ENCODE measurements at places on chromosomes 6 and 20.

- DNase-seq, result no peak
Measured at GRCh38 chr6:136535880-136536650, 14.2 kb downstream of the MAP7 start.

- DNase-seq, result no peak
Measured at GRCh38 chr6:20217891-20218290, 5.6 kb upstream of the MBOAT1 start.

DNA sequence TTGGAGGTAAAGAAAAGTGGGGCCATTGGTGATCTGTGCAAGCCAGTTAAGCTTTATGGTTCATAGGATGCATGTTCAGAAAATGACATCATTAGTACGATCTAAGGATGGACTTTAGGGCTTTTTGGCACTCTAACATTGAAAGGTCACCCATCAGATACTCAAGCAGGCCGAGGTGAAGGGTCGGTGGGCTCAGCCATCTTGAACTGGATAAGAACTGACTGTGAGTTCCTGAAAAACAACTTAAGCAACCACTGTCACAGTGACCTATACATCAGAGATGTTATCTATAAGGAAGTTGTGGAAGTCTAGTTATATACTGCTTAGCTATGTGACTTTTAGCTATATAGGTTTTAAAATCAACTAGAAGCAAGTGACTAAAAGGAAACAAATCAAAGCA is 13.0 kb upstream of the ITCH start:
- DNase-seq, result no peak

GRCh38 chr20:5216663-5217062 is 89.9 kb downstream of the CDS2 start:
- no peak for DNase-seq

- DNase-seq, result no peak
Measured at GRCh38 chr20:24109537-24109936, 121.0 kb upstream of the GGTLC1 start.

GRCh38 chr20:15528391-15529111 is 1044.7 kb downstream of the KIF16B start:
- DNase-seq, result no peak

GRCh38 chr6:44820321-44820720 is 432.8 kb downstream of the CDC5L start:
- DNase-seq, result no peak

DNA sequence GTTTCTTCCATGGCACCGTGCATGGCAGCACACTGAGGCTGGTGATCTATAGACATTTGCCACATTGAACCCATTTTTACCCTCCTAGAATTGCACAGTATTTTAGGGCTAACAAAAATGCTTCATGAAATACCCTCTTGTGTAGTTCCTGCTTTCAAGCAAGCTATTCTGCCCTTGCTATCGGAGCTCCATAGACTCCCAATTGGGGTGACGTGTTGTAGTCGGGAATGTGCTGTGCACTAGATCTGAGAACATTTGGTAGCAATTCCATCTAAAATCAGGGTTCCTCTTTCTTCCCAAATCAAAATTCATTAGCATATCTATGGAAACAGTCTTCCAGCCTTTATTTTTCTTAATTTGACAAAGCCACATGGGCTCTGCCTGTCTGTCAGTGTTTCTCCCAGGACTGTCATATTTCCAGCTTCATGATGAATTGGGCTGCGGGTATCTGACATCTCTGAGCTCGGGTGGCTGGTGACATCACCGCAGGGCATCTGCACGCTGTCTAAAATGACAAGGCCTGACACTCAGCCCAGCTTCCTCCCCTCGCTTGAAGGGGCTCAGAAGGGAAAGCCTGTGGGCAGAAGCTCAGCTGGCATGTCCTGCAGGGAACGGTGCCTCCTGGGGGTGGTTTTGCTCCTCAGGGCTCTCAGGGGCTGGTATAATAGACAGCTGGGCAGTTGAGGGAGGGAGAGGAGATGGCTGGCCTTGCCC is 406.4 kb downstream of the QKI start:
- DNase-seq, result no peak

DNA sequence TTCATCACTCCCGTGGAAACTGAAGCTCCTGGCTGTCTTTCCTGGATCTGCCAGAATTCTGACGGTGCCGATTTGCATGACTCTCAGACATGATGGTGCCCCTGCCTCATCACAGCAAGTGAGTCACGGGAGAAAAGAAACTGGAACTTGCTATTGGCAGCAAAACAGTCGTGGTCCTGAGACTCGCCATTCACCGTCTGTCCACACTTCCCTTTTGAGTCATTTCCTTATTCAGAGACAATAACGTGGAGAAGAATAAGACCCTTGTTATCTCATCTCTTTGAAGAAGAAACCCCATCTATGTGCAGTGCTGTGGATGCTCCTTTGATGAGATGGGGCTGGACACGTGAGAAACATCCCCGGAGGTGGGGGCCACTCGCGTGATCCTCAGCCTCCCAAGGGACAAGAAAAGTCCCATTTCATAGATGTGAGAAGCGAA is 4.2 kb downstream of the GPR31 start:
- peak; percentile 5 for DNase-seq

- no peak for DNase-seq
Measured at GRCh38 chr6:101434601-101435000, 41.1 kb downstream of the GRIK2 start.

- DNase-seq, result no peak
Measured at GRCh38 chr6:142902636-142903053, 42.3 kb downstream of the HIVEP2 start.

DNA sequence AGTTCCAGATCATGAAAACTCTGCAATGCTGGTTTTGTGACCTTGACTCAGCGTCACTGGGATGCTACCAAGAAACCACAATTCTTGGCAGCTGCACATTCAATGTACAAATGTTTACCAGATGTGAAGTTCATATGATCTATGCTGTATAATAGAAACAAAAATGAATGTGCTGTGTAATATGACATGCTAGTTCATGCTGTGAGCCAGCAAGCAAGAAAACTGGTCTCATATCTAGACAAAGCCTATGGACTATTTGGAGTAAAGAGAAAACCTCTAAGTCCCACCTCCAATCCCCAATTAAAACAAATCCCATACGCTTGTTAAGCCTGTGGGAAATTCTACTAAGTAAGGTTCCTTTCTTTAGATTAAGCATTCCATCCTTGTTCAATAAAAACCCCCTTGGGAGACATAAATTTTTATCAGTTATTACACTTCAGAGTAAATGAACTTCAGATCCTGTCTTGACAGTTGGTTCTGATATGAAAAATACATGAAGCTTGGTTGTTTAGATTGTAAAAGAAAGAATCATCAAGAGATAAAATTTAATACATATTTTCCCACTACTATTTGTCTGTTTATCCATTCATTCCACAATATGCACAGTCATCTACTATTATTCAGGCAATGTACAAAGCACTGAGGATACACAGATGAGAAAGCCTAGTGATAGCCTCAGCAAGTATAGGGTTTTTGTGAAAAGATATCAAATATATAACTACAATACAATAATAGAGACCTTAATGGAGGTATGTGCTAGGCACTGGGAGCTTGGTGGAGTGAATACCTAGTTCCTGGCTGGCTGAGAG is 20.1 kb downstream of the COL21A1 start:
- no peak for DNase-seq

- no peak for DNase-seq
Measured at GRCh38 chr20:40763646-40764295, 74.7 kb upstream of the MAFB start.

DNA sequence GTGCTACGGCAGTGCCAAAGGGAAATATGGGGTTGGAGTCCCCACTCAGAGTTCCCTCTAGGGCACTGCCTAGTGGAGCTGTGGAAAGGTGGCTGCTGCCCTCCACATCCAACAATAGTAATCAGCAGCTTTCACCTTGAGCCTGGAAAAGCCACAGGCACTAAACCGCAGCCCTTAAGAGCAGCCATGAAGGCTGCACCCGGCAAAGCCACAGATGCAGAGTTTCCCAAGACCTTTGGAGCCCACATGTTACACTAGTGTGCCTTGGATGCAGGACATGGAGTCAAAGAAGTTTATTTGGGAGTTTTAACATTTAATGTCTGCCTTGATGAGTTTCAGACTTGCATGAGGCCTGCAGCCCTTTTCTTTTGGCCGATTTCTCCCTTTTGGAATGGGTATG is 91.4 kb upstream of the HSF2 start:
- no peak for DNase-seq

DNA sequence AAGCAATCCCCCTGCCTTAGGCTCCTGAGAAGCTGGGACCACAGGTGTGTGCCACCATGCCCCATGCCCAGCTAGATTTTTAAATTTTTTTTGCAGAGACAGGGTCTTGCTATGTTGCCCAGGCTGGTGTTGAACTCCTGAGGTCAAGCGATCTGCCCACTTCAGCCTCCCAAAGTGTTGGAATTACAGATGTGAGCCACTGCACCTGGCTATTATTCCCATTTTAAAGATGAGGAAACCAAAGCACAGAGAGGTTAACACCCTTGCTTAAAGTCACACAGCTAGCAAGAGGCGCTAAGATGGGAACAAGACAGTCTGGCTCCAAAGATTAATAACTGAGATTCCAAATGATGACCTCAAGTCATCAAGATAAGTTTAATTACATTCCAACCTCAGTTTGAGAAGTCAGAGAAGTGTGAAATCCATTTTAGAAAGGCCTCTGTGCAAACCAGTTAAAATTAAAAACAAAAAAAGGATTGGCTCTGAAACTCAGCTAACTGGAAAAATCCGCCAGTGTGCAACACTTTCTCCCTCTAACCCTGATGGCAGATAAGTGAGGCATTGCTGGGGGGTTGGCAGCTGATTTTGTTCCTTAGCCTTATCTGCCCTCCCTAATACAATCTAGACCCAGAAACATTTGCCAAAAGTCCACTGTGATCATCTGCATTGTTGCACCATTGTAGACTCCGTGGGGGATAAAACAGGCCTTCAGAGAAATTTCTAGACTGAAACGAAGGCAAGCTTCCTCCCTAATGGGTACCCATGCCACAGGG is 55.5 kb downstream of the CPNE5 start:
- no peak for DNase-seq

GRCh38 chr6:106279179-106279578 is 46.4 kb downstream of the ATG5 start:
- DNase-seq, result no peak

- DNase-seq, result no peak
Measured at GRCh38 chr6:89775150-89775549, 44.4 kb downstream of the MDN1 start.

- DNase-seq, result no peak
Measured at GRCh38 chr20:17059465-17059864, 167.4 kb upstream of the PCSK2 start.

- DNase-seq, result no peak
Measured at GRCh38 chr6:36964349-36964748, 9.8 kb downstream of the PI16 start.

- DNase-seq, result no peak
Measured at GRCh38 chr6:27280540-27281000, 31.5 kb downstream of the POM121L2 start.

DNA sequence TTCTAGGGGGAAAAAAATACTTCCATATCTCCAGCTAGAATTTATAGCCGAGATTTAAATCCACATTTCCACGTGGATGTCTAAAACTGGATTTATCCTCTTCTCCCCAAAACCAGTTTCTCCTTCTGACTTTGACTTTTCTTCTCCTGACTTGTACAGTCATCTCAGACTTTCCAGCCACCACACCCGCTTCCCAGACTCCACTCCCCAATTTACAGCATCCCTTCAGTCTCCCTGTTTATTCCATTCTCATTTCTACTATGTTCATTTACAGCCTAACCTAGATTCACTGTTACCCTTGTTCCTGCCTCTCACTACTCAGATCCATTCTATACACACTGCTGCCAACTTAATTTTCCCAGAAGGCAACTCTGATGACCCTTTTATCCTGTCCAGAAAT is 224.8 kb downstream of the KHDC1L start:
- no peak for DNase-seq

- DNase-seq, result no peak
Measured at GRCh38 chr20:58719971-58720371, 27.4 kb downstream of the NPEPL1 start.

DNA sequence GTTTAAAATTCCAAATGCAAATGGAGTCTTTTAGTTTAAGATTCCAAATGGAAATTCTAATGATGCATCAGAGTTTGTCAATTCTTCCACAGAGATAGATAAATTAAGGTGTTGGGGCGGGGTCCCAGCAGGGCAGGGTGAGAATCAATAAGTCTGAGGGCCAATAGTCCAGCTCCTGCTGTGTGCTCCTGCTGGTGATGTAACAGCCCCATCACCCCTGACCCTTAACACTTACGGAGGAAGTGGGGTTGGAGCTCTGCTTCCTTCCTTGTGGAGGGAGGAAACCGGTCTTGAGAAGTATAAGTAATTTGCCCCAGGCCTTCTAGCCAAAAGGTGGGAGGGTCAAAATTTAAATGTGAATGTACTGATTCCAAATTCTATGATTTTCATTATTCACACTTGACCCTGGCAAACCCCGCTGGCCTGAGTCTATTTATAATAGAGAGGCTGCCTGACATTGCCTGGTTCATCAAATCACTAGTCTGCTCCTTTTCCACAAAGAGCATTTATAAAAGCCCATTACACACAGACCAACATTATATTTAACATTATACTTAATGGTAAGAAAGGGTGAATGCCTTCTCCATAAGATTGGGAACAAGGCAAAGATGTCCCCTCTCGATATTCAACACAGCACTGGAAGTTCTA is 17.2 kb downstream of the ZBTB2 start:
- no peak for DNase-seq

- DNase-seq, result no peak
Measured at GRCh38 chr6:154806804-154807203, 73.6 kb downstream of the SCAF8 start.

GRCh38 chr6:83756565-83756964 is 47.7 kb upstream of the SNAP91 start:
- DNase-seq, result no peak

DNA sequence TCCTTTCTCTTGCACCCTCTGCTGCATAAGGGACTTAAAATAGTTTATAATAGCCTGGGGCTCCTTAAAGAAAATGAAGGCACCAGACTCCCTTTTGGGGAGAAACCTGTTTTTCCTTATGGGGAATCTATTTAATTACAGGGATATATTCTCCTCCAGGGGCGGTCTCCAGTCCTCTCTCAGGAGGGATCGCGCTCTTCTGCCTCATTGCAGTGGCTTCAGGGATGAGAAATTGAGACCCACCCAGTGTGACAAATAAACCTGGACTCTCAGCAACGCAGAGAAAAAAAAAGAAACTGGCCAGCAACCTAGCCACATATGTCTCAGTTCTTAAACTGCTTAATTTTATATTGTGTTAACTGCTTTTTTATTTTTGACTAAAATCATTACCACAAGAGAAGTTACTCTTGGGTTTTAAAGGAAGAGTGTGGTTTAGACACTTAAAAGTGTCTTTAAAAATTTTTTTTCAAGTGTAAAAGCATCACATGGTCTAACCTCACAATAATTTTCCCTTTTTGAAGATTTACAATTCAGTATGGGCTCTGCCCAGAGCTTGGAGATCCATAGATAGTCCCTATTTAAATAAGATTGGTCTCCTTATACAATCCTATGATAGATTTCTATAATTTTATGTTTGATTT is 11.7 kb upstream of the GOPC start:
- DNase-seq, result no peak

GRCh38 chr6:25862199-25862598 is 11.8 kb downstream of the SLC17A3 start:
- DNase-seq, result no peak

- DNase-seq, result no peak
Measured at GRCh38 chr20:34268851-34269636, 27.8 kb downstream of the ASIP start.

Data from GDM1 (cell line).